Upper lobe of left lung (tissue), 6 donors: ENCODE measurements at places on chromosomes 6 and 20.

DNA sequence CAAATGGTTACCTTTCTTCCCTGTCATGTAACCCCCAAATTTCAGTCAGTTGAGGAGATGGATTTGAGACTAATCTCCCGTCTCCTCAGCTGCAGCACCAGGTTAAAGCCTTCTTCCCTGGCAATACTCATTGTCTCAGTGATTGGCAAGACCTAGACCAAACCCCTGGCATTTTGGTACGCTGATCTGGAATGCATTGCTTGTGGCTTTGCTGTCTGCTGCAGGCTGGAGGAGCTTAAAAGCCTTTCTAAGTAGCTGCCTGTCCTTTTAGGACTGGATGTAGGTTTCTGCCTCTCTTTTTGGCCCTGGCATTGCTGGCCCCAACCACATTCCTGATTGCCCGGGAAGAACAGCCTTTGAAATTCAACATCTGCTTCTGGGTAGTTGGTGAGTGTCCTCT lies 729.6 kb upstream of the GJE1 start:
- DNase-seq, result no peak

GRCh38 chr6:83884523-83884922 lies 25.0 kb downstream of the CYB5R4 start:
- DNase-seq, result no peak

- peak; percentile 32 for DNase-seq
Observed at GRCh38 chr6:166950443-166950821, 5.9 kb downstream of the RNASET2 start.

DNA sequence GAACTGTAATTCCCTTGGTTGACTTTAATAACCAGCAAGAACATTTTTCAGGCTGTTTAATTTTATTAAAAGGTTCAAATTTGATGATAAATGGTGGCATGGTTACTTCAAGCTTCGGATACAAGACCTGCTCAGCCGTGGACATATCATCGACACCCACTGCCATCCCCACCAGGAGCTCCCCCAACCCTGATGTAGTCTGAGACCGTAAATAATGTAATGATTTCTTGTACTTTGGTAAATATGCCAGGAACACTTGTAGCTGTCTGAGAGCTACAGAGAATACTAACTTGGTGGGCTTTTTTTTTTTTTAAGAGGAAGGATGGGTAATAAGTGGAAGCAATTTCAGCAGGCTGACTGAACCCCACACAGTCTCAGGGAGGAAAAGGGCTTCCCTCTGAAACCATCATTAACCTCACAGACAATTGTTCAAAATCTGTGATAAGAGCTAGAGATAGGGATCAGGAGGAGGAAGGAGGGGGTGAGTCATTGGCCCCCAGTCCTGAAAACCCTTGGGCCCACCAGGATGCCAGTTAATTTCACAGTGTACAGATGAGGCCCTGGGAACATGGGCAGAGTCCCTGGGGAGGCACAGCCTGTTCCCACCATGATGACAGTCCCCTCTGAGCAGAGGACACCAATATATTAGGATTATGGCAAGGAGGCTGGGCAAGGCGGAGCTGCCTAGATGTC lies 56.0 kb downstream of the APCDD1L start:
- DNase-seq, result no peak

DNA sequence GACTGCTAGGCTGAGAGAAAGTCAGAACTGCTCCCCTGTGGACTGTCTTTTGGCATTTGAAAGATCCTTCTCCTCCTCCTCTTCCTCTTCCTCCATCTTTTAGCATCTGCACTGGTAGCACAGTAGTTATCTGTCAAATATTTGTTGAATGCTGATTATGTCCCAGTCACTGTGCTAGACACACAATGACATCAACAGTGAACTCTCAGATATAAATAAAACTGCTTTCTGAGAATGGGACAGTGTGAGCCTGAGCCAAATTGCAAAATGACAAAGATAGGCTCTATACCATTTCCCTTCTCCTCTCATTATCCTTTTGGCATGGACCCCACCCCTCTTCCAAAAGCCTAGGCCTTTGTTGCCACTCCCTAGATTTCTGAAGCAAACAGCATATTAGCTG lies 27.9 kb upstream of the LRRC1 start:
- DNase-seq, result no peak

DNA sequence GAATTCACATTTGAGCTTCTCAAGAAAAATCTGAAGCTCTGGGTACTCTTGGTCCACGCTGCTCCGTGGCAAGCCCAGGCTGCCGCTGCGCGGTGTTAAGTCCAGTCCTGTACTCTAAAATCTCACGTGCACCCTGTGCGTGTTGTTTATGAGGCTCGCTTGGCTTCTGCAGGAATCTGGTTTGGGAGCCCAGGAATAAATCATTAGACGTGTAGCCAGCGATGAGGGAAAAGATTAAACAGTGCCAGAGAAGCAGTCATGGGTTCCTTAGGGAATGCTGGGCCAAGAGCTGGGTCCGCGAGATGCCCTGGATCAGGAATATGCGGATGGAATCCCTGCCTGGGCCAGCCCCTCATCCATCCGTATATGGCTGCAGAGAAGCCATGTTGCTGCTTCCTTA lies 87.3 kb downstream of the KCNB1 start:
- no peak for DNase-seq

DNA sequence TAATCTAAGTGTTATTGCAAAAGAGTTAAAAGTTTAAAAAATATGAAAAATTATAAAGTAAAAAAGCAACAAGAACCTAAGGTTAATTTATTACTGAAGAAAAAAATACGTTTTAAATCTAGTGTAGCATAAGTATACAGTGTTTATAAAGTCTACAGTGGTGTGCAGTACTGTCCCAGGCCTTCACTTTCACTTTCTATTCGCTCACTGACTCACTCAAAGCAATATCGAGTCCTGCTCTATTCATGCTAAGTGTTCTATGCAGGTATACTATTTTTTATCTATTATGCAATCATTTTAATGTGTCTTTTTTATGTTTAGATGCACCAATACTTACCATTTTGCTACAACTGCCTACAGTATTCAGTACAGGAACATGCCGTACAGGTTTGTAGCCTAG lies 113.0 kb downstream of the MANEA start:
- DNase-seq, result no peak

DNA sequence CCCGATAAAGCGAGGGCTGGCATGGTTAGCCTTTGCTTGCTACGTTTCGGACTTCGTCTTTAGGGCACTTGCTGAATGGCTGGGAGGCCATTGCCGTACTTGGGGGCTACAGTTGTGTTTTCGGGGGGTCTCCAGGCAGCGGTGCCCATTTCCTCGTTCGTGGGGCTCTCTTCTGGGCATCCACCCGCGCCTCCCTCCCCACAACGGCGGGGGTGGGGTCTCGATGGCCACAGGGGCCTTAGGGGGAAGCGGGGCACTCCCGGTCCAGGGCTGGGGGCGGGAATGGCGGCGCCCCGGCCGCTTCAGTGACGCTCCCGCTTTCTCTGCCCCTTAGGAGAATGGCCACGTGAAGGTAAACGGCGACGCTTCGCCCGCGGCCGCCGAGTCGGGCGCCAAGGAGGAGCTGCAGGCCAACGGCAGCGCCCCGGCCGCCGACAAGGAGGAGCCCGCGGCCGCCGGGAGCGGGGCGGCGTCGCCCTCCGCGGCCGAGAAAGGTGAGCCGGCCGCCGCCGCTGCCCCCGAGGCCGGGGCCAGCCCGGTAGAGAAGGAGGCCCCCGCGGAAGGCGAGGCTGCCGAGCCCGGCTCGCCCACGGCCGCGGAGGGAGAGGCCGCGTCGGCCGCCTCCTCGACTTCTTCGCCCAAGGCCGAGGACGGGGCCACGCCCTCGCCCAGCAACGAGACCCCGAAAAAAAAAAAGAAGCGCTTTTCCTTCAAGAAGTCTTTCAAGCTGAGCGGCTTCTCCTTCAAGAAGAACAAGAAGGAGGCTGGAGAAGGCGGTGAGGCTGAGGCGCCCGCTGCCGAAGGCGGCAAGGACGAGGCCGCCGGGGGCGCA lies 2.4 kb downstream of the MARCKS start:
- DNase-seq, result no peak

DNA sequence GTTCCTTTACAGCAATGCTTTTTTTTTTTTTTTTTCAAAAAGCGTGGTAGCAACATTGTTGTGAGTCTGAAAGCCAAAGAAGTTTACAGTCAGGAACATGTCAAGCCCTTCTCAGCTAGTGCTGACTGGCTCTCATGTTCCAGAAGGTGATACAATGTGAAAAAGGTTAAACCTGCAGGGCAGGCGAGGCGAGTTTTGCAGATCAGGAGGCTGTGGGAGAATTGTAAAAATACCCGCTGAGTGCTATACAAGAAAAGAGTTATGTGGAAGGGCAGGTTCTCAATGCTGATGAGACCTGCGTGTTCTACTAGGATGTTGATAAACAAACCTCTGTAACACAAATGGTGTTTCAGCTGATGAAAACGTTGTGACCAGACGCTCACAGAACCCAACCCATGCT lies 30.9 kb upstream of the RPP40 start:
- DNase-seq, result no peak

- no peak for DNase-seq
Observed at GRCh38 chr6:36323062-36323461, 13.6 kb downstream of the BNIP5 start.

GRCh38 chr6:170357812-170358211 lies 51.3 kb downstream of the FAM120B start:
- DNase-seq, result no peak
